ENCODE measurements at places on chromosomes 7 and 10. TPM values are rescaled to one million over a fixed set of nuclear protein-coding genes. Genes with fewer than 3 reads are reported as not detected.
A peak's percentile ranks its signal among the peaks of the same experiment; 100 is the strongest.

PCLO gene
- not detected for total RNA-seq

TBX20 gene
- not detected for total RNA-seq

GNGT1 gene
- not detected for total RNA-seq

ACSL5 gene
- total RNA-seq: 53.7 TPM

- DNase-seq: no peak
These were observed 47.7 kb upstream of the BICC1 start for GRCh38 chr10:58464956-58465355.

DNA sequence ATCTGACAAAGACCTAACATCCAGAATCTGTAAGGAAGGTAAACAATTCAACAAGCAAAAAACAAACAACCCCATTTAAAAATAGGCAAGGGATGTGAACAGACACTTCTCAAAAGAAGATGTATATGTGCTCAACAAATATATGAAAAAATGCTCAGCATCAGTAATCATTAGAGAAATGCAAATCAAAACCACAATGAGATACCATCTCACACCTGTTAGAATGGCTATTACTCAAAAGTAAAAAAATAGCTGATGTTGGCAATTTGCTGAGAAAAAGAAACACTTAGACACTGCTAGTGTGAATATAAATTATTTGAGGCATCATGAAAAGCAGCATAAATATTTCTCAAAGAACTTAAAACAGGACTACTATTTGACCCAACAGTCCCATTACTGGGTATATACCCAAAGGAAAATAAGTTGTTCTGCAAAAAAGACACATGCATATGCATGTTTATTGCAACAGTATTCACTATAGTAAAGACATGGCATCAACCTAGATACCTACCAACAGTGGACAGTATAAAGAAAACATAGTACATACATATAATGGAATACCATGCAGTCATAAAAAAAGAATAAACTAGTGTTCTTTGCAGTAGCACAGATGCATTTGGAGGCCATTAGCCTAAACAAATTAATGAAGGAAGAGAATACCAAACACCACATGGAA, 980.1 kb downstream of the KCNMA1 start:
- DNase-seq: no peak

- peak; percentile 50 for DNase-seq
These were observed 19.2 kb upstream of the SMO start for GRCh38 chr7:129169171-129169671.

- no peak for DNase-seq
These were observed 67.9 kb downstream of the CACNA2D1 start for GRCh38 chr7:82375713-82376112.

DNA sequence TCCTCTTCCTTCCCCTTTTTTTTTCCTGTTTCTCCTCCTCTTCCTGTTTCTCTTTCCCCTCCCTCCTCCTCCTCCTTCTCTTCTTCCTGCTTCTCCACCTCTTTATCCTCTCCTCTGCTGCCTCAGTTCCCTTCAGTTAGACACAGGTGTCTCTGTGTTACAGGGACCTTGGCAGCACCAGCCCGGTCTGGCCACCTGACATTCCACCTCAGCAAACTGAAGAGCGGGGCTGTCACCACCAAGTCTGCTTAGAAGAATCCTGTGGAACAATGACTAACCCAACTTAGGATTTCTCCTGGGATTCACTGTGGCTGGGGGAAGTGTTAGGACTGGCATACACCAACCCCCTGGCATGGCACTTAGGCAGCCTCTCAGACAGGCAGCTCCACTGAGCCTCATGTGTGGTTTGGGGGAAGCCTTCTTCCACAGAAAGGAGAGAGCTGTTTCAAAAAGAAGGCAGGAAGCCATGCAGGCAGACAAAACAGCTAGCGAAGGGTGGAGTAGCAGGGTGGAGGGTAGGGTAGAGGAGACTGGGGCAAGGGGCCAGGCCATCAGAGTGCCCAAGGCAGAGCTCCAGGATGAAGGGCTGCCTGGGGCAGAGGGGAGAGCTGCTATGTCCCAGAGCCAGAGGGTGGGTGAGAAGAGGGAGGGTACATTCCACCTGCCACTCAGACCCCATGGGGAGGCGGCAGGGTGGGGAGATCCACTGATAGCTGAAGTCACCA, 13.2 kb upstream of the GDF10 start:
- no peak for DNase-seq

All from natural killer cell (primary cell).